ENCODE measurements at places on chromosomes 1 and 21.

DNA sequence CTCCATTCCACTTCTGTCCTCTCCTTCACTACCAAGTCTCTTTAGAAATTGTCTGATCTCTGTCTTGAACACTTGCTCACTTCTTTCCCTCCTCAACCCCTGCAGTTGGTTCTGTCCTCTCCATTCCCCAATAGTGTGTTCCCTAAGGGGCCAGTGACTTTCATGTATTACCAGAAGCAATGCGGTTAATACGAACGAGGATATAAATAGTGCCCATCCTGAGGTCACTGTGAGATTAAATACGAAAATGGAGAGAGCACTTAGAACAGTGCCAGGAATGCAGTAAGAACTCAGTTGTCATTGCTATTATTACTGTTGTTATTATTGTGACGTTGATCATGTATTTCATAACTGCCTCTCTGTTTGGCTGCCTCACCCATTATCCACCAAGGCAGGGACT lies 53.0 kb upstream of the ARTN start:
- DNase-seq, result no peak

DNA sequence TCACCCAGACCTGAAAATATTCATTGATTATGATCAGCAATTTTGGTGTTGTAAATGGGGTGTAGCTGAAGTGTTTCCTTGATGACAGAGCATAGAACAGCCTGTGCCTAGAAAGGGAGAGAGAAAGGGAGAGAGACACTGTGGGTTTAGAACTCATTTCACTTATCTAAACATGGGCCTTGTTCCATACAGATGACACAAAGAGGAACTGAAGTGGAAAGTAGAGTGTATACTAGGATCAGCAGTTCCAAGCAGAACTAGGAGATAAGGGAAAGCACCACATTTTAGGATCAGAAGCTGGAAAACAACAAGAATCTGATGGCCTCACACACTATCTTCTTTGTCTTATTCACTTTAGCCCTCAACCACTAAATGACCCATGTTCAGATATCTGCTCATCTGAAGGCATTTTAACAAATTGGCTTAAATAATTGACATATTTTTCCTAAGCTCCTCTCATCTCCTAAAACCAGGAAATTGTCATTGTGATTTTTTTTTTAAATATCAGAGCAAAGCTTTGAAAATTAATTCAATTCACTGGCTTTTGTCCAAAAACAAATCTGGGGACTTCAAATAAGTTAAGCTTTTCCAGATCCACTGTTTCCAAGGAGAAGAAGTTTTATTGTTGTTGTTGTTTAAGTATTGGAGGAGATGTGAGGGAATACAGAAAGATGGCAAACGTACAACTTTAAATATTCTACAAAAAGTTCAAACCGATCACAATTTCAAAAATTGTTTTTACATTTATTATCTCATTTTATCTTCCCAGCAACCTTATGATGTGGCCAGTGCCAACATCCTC lies 103.8 kb downstream of the LYPLAL1 start:
- DNase-seq, result no peak

DNA sequence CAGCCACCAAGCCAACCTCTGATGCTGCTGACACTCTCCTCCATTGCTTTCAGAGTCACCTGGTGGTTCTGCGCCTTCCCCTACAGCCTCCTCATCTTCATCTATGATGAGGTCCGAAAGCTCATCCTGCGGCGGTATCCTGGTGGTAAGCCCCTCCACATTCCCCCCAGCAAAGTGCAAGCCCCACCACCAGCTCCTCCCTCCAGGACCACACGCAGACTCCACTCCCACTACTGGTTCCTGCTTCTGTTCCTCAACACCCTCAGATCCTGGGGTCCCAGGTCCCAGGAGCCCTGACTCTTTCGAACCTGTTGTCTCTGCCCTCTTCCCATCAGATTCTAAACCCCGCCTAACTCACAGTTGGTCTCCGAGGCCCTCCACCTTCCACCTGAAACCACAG lies 11.6 kb upstream of the ATP1A4 start:
- no peak for DNase-seq

GRCh38 chr1:28091043-28091781 lies 2.8 kb upstream of the EYA3 start:
- peak; percentile 63 for DNase-seq

DNA sequence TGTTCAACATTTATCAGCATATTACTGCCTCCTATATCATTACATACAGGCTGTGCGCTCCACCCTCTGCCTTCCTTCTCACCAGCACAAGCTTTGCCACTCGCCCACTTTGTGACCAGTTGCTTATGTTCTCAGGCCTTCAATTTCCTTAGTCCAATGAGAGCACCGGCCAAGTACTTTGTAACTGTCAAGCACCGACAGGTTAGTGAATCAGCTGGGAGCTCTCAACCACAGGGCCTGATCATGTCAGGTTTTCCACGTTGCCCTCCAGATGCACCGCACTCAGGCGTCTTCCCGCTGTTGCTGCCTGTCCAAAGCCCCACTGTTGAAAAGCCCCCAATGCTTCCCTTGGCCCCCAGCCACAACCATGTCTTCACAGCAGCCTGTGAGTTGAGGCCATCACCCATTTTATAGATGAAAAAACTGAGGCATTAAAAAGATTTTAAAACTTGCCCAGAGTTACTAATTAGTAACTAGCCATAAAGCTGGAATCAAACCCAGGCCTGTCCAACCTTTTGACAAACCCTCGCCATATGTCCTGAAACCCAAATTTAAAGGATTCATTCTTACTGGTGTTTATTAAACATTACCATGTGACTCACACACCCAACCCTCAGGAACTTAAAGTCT lies 3.4 kb upstream of the KCNN3 start:
- DNase-seq, result no peak

DNA sequence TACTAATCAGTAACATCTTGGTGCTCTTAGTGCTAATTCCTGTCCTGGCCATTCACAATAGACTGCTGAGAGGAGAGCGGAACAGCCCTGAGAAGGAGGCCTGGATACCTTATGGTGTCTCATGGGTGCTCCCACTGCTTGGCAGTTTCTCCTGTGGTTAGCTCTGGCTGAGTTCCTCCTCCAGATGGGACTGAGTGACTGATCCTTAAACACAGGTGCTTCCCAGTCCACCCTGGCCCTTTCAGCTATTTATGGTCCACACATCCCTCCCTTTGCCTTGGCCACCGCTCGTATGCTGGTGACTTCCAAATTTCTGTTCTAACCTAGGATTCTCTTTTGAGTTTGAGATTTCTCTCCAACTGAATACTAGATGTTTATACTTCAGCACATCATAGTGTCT lies 157.0 kb upstream of the CACNA1E start:
- no peak for DNase-seq

DNA sequence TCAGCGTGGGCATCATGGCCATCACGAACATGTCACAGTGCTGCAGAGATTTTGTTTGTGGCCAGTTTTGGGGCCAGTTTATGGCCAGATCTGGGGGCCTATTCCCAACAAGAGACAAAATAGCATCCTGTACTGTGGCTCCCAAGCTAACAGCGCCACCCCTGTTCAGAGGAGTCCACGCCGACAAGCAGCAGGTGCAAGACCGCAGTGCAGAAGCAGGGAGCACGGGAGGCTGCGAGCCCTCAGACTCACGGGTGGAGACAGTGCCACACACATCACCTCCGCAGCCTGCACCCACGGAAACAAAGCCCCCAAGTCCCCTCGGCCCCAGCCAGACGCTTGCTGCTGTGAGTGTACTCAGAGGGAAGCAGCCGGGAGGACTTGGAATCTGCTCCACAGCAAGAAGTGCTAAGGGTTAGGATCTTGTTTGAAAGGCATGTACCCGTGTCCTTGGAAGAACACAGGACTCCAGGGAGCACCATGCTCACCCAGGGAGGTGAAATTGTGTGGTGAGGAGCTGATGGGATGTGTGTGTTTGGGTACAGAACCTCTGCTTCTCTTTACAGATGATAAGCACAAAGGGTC lies 7.1 kb downstream of the TCP10L start:
- DNase-seq, result no peak

- no peak for DNase-seq
Measured at GRCh38 chr1:162549001-162549400, 12.5 kb upstream of the UAP1 start.

DNA sequence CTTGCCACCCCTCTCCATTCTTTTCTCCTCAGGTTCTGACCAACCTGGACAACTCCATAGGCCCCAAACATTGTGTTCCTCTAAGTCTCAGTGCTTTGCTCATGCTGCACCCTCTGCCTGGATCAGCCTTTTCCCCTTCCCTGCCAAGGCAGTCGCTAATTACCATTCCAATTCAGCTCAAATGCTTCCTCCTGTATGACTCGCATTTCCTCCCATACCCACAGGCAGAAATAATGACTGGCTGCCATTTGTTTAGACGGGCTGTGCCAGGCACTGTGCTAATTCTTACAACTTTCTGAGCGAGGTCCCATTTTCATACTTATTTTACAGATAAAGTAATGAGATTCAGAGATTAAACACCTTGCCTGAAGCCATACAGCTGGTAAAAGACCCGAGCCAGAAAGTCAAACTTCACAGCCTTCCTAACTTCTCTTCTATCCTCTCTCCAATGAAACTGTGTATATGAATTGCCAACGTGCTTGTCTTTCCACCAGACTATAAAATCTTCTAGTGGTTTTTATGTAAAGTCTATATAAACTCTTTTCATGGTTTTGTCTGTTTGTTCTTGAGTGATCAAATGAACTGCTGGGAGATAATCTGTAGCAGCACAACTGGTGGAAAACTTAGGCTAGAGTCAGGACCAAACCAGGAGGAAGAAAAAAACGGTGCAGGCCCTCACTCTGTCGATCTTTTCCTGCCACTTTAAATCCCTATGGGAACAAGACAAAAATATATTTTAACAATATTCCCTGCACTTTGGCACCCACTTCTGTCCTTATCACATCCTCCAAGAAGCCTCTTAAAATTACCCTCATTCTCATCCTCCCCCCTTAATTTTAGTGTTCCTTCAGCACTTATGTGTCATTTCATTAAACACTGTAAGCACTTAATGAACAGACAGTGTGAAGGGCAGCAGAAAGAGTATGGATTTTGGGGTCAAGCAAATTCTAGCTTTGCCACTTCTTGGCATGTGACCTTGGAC lies 33.7 kb downstream of the RAB3B start:
- no peak for DNase-seq

- no peak for DNase-seq
Measured at GRCh38 chr1:51504806-51505525, 14.1 kb downstream of the EPS15 start.

DNA sequence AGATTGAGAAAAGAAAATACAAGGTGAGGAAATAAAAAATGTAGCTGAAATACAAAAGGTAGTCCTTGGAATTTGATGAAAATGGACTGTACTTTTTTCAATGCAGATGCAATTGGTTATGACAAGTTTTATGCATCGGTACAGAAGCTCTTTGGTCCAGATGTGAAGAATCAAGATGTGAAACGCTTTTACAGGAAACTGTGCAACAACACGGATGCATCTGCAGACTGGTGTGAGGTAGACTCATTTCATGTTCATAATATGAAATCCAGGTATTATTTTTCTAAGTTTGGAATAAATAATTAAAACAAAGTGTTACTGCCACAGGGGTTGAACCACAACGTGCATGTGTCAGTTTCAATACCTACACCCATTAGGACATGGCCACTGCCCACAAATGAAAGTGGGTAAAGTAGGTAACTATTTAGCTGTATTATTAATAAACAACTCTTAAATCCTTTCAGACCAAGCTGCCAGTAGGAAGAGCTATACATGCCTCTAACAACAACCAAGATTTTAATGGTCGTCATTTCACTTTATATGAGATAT lies 8.4 kb downstream of the WDR64 start:
- no peak for DNase-seq

DNA sequence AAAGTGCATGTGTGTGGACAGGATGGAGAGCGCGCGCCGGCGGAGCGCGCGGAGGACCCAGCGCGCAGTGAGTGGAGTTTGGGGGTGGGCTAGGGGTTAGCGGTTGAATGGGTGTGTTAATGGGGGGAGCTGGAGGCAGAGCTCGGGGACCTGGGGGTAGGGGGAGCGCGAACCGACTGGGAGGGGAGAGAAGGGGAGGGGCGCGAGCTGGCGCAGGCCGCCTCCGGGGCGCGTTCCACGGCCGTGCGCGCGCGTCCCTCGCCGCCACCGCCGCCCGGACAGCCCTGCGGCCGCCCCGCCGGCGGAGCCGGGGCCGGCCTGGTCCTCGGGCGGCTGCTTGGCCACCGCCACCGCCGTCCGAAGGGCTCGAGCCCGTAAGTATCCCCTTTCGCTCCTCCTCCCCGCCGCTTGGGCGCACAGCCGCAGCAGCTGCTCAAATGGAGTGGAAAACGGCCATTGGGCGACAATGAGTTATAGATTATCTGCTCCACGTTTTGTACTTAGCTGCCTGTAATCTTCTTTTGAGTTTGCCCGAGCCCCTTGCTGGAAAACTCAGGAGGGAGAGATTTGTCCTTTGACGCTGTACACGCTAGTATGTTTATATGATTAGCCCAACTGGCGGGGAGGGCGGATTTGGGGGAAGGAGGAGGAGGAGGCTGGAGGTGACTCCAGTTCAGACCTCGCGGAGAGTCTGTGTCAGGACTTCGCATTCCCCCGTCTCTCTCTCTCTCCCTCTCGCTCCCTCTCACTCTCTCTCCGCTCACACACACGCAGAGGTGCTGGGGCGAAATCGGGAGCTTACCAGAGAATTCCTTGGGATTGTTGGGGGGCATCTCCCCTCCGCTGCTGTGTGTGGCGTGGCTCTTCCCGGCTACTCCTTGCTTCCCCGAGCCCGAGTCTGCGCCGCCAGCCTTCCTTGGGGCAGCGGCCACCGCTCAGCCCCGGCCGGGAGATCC lies at the start of gene ADGRL2:
ADGRL2 (plus strand) TSS at position 240 of the 956 bp plus-strand sequence. CDS start 36,051 bp downstream, outside the sequence.
- no peak for DNase-seq

DNA sequence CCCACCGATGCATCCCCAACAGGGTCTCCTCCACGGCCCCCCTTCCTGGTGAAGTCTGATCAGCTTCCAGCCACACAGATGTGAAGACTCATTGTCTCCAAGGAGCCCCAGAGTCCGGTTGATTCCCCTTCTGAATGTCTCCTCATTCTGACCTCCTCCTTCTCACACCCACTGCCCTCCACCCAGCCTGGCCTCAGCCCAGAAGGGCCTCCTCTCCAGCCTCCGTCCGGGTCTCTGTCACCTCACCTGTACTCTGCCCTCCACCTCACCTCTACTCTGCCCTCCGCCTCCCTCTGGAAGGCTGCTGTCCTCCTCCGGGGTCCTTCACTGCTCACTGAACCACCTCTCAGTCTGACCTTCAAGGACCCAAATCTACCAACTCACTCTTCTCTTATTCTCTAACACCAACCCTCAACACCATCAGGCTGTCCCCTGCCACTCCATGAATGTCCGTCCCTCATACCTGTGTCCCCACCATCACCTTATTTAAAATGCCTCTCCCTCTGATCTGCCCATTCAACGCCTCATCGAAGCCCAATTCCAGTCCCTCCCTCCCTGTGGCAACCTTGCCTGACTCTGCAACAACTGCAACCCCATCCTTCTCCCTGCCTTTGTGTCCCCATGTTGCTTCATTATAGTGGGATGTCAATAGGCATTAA lies 201.2 kb downstream of the TOMM20 start:
- no peak for DNase-seq

GRCh38 chr1:41743366-41743765 lies 175.4 kb downstream of the HIVEP3 start:
- no peak for DNase-seq

- DNase-seq, result no peak
Measured at GRCh38 chr1:27005648-27006496, 6.8 kb downstream of the TENT5B start.

GRCh38 chr1:208556461-208556860 lies 312.3 kb upstream of the PLXNA2 start:
- DNase-seq, result no peak

GRCh38 chr1:43463479-43463878 lies 9.7 kb upstream of the HYI start:
- no peak for DNase-seq

GRCh38 chr1:27521336-27521831 lies 31.4 kb upstream of the WASF2 start:
- DNase-seq, result no peak

- no peak for DNase-seq
Measured at GRCh38 chr1:196584696-196585095, 23.5 kb downstream of the KCNT2 start.

Data from HS-27A (cell line).